ENCODE measurements at places on chromosomes 2 and 18.

DNA sequence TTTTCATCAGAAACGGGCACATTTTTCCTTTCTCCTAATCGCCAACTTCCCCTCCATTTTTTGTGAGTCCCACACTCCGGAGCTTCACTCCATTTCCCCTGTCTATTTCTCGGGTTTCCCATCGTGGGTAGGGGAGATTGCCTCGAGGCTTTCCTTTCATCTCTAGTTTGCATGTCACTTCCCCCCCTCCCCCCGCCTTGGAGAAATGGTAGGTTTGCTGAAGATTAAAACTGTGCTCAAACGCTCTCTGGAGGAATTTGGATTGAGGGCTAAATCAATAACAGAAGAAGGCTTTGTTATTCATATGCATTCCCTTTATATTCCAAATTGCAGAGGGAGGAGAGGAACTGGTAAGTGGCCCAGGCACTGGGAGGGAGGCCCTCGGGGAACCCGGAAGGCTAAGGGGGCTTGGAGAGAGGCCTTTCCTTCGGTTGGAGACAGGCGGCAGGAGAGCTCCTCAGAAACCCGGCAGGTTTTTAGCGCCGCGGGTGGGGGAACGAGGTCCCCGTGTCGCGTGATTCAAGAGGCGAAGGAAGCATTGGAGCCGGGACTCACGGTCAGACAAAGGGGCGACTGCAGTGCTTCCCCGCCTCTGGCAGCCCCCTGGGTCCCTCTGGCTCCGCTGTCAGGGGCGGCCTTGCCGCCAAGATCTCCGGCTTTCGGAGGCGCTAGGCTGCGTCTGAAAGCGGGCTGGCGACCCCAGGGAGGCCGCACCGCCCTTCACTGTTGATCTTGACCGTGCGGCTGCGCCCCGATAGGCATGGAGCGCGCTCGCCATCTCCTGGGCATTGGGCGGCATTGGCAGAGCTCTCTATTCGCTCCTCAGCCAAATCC is 2.4 kb upstream of the HOXD12 start:
- peak; percentile 29 for DNase-seq

GRCh38 chr2:218395826-218396687 is 3.6 kb upstream of the CTDSP1 start:
- peak; percentile 84 for DNase-seq

DNA sequence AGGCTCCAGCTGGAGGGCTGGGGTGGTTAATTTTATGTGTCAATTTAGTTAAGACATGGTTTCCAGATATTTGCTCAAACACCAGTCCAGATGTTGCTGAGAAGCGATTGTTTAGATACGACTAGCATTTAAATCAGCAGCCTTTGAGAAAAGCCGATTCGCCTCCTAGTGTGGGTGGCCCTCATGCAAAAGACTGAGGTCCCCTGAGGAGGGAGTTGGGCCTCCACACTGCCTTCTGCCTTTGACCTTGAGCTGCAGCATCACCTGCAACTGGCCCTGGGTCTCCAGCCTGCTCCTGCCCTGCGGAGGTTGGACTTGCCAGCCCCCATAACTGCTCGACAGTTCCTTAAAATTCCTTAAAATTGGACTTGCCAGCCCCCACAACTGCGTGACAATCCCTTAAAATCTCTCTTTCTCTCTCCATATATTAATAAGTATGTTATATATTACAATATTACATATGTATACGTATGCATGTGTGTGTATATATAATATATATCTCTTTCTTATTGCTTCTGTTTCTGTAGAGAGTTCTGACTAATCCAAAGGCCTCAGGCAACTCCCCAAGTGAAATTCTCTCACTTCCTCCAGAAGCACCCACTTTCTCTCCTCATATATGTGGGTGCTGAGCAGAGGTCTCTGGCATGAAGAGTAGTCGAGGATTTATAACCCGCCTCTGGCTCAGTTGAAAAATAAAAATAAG is 14.4 kb downstream of the FBLN7 start:
- DNase-seq = no peak

DNA sequence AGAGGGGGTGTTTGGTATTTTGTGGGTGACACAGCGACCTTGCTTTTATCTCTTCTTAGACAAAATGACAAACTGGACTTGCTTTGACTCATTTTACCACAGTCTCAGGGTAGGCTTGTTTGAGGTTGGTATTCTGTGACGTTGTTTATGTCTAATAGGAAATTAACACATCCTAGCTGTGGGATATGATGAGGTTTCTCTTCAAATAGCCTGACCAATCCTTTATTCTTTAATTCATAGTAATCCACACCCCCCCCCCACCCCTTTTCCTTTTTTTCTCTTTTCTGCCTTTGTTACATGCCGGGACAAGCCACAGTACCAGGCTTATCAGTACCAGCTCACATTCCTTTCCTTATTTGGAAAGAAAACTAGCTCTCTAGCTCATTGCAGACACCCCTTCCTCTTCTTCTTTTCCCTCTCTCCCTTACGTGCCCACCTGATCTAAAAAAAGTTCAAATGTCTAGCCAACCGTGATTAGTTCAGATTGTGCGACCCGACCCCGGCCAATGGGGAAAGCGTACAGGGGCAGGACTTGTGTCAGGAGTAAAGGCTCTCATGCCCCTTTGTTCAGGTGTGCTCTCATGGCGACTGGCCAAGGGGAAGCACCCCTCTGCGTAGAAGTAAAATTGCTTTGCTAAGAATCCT is 52.2 kb upstream of the PTPRM start:
- DNase-seq = no peak

- no peak for DNase-seq
Measured at GRCh38 chr18:44792456-44793061, 111.9 kb downstream of the SETBP1 start.

DNA sequence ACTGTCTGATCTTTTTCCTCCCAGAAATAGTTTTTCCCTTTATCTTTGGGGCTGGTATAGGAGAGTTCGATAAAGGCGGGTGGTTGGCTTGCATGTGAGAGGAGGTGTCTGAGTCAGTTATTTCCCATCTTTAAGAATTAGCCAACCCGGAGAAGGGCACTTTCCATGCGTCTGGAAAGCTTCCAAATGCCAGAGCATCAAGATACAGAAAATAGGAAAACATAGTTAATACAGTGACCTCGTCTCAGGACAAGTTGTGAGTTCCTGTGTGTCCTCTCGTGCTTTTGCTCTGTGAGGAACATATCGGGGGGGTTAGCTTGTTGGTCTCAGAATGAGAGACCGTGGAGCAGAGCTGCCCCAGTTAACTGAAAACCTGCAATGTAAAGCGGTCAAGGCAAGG is 18.7 kb upstream of the PUM2 start:
- no peak for DNase-seq

GRCh38 chr2:98552499-98553179 is 55.7 kb downstream of the COA5 start:
- no peak for DNase-seq

DNA sequence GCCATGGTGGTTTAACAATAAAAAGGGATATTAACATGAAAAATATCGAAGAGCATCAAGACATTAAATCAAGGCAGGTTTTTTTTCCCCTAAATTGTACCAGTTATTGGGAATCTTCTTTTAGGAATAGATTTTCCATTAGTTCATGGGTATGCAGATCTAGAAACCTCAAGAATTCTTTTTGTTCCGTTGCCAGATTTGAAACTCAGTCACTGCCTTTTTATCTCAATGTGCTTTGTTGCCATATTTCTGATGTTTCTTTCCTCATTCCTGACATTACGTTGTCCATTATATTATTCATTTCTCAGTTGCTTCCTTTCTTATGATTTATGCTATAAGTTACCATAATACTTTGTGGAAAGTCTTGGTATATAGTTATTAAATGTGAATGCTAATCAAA is 162.2 kb downstream of the CD226 start:
- no peak for DNase-seq

DNA sequence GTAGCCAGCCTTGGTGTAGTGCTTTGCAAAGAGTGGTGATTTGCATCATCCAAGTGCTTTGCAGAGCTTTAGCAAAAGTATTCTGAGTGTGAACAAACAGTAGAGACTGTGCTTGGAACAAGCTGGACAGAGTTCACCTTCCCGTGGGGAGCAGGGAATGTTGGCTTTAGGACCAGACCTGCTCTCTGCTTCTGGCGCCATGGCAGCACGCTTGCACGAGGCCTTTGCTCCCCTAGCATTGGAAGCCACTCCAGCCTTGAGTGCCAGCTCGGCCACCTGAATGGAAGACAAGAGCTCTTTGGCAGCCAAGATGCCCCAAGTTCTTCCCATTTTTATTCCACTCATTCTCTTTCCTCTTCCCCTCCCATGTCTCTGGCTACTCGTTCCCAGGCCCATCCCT is 250.8 kb upstream of the OSR1 start:
- no peak for DNase-seq

DNA sequence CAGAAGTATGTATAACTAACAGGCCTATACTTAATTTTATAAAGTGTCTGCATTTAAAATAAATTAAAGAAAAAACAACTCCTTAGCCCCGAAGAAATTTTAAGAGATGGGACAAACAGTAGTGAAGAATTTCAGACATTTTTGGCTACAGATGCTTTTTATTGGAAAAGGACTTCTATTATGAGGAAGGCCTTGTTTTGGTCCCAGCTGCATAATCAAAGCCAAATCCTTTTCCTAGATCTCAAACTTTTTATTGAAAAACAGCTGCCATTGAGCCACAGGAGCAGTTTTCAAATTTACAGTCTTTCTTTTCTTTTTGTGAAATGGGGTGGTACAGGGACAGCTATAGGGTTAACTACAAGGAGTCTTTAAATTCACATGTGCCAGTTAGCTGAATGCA is 51.3 kb upstream of the SETBP1 start:
- no peak for DNase-seq

GRCh38 chr2:9909106-9909505 is 42.4 kb upstream of the GRHL1 start:
- DNase-seq = no peak

GRCh38 chr2:150459281-150459680 is 28.2 kb downstream of the RND3 start:
- DNase-seq = no peak

DNA sequence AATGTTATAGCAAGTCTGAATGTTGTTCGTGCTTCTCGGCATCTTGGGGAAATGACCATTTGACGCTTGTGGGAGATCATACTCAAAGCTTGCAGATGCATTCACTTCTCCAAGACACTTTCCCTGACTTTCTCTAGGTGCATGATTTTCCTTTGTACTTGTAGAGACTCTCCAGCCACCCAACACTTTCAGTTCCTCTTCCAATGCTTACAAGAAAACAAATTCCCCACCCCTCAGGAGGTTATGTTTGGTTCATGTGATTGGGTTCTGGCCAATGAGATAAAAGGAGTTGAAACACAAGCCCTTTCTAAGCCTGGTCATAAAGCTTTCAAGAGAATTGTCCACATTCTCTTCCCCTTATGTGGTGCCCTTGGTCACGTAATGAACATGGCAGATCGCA is 156.3 kb downstream of the EPHA4 start:
- no peak for DNase-seq

- no peak for DNase-seq
Measured at GRCh38 chr2:187976259-187976985, 315.3 kb upstream of the GULP1 start.

Measured in stimulated activated CD8-positive, alpha-beta memory T cell treated with anti-CD3 and anti-CD28 coated beads, Interleukin-12 subunit alpha, Interleukin-12 subunit beta, amount 100 ng/mL, for 1 hour (primary cell).